Stimulated activated naive CD4-positive, alpha-beta T cell (primary cell): ENCODE measurements at places on chromosomes 3 and 15.

GRCh38 chr3:128555098-128555825, 62.3 kb upstream of the GATA2 start:
- DNase-seq, result no peak

DNA sequence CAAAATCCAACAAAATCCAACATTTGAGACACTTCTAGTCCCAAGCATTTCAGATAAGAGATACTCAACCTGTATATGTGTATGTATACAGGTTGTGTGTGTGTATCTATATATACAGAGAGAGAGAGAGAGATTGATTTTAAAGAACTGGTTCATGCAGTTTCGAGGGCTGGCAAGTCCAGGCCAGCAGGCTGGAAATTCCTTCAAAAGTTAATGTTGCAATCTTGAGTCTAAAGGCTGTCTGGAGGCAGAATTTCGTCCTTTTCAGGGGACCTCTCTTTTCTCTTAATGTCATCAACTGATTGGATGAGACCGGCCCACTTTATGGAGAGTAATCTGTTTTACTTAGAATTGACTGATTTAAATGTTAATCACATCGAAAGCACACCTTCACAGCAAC, 199.6 kb upstream of the IL12A start:
- DNase-seq, result no peak

- DNase-seq, result no peak
Observed at GRCh38 chr15:41493902-41494189, 172 bp downstream of the ITPKA start.

GRCh38 chr3:114902691-114903101, 244.4 kb downstream of the ZBTB20 start:
- no peak for DNase-seq

DNA sequence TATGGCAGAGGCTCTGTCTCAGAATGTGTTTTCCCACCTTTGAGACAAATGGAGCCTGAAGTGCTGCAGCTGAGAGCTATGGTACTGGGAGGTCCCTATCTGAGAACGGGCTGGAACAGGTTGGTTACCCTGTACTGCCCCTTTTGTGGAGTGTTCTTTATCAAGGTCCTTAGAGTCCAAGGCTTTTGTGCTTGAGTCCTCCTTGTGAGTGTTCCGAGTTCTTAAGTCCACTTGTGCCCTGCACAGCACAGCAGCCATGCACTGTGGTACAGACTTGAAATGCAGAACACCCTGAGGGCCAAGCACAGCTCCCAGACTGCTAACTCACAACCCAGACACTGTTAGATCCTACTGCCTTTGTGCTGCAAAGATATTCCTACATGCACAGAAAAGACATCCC, 67.8 kb downstream of the ARHGAP31 start:
- DNase-seq, result no peak
